ENCODE measurements at places on chromosomes 5 and 9.

DNA sequence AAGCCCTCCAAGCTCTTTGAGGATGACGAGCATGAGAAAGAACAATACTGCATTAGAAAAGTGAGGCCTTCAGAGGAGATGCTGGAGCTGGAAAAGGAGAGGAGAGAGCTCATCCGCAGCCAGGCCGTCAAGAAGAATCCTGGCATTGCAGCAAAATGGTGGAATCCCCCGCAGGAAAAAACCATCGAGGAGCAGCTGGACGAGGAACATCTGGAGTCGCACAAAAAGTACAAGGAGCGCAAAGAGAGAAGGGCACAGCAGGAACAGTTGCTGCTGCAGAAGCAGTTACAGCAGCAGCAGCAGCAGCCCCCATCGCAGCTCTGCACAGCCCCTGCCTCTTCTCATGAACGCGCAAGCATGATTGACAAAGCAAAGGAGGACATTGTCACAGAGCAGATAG is 71.2 kb downstream of the C9orf152 start:
- H3K27ac ChIP-seq: peak overlapping the region; percentile 47
- H3K27me3 ChIP-seq: no peaks in the 10 kb centered on the region
- no peak for DNase-seq
- H3K4me1 ChIP-seq: peaks cover under 1% of the 10 kb centered on the region
- H3K4me3 ChIP-seq: no peak overlapping the region

GRCh38 chr5:35656721-35657120 is 39.1 kb downstream of the SPEF2 start:
- H3K27ac ChIP-seq: no peak overlapping the region
- H3K4me3 ChIP-seq: no peak overlapping the region
- H3K27me3 ChIP-seq: peaks cover 20% of the 10 kb centered on the region
- no peak for DNase-seq

- H3K4me1 ChIP-seq: peaks cover 49% of the 10 kb centered on the region
- H3K27ac ChIP-seq: peak overlapping the region; percentile 63
- peaks cover 11% of the 10 kb centered on the region for H3K36me3 ChIP-seq
- H3K27me3 ChIP-seq: no peaks in the 10 kb centered on the region
- no peak overlapping the region for H3K4me3 ChIP-seq
Measured at GRCh38 chr9:137669261-137669672, 50.5 kb downstream of the EHMT1 start.

DNA sequence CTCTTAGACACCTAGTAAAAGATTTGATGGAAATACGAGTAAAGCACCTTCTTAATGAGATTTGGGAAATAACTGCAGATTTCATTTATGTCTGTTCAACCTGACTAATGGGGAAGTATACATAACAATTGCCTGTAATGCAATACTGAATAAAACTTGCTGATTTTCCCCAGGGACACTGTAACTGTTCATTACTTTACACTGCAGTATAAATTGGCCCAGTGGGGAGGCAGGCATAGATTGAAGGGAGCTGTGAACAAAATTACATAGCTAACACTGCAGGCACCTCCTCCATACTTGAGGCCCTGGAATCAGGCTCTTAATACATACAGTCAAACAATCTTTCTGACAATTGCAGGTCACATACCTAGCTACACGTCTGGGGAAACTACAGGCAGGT is 216.2 kb downstream of the PTPRD start:
- H3K4me3 ChIP-seq: no peak overlapping the region
- no peak for DNase-seq
- no peaks in the 10 kb centered on the region for H3K27me3 ChIP-seq
- no peak overlapping the region for H3K27ac ChIP-seq
- no peaks in the 10 kb centered on the region for H3K4me1 ChIP-seq
- H3K36me3 ChIP-seq: no peaks in the 10 kb centered on the region

DNA sequence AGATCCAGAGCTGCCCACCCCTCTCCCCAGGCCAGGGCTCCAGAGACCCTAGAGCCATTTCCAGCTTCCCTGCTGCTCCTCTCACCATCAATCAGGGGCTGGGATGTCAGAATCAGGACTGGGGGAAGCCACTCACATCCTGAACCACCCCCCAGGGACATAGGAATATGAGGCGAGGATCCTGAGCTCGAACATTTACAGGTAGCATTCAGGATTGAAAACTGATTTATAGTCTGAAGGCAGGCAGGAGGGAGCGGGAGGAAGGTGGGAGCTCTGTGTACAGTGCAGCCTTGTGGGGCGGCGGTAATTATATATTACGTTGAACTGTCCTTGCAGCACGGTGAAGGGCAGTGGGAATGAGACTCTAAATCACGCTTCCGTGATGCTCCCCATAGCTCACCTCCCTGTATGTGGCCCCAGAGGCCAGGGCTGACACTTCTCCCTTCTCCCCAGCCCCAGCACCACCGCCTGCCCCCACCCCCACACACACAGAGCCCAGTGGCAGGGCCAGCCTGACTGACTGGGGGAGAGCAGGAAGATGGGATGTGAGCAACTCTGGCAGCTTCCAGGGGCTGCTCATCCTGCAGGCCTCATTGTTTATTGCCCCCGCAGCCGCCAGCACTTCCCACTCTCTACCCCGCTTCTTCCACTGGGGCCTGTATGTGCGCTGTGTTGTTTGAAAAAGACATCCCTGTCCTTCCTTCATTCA is 76.0 kb upstream of the HSPA9 start:
- DNase-seq: no peak
- peaks cover 16% of the 10 kb centered on the region for H3K27me3 ChIP-seq
- no peak overlapping the region for H3K4me3 ChIP-seq
- H3K27ac ChIP-seq: no peak overlapping the region

DNA sequence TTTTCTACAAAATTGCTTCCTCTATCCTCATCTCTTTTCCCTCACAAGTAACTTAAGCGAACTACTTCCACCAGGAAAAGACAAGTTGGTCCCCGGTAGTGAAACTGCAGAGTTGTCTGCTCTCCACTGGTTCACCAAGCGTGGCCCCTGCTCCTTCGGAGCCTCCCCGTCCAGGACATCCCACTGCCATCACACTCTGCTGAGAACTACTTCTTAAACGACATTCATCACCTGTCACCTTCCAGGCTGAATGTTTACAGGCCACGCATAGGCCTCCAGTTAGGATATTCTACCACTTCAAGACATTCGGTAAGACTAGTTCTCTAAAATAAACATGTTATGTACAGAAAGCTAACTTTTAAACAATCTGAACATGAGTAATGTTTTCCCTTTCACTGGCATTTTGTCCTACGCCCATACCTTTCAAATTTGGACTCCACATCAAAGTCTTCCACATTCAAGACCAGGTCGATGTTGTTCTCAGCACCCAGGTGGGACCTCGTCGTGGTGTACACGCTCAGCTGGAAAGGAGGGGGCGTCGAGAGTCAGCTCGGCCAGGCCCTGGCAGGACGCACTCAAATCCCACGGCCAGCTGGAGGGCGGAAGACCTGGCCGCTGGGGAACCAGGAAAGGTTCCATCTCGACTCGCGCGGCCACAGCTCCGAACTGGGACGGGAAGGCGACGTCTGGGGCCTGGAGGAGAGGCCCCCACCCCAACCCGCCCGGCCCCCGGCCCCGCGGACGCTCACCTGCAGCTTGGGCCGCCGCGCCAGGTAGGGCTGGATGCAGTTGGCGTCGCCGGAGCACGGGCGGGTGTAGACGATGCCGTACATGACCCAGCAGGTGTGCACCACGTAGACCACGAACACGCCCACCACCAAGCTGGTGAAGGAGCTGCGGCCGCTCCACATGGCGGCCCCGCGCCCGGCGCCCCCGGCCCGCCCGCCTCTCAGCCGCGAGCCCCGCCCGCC is 683 bp downstream of the CLPTM1L start:
- H3K4me1 ChIP-seq: peaks cover 14% of the 10 kb centered on the region
- peak overlapping the region; percentile 79 for H3K27ac ChIP-seq
- H3K4me3 ChIP-seq: peak overlapping the region; percentile 78
- no peaks in the 10 kb centered on the region for H3K27me3 ChIP-seq

DNA sequence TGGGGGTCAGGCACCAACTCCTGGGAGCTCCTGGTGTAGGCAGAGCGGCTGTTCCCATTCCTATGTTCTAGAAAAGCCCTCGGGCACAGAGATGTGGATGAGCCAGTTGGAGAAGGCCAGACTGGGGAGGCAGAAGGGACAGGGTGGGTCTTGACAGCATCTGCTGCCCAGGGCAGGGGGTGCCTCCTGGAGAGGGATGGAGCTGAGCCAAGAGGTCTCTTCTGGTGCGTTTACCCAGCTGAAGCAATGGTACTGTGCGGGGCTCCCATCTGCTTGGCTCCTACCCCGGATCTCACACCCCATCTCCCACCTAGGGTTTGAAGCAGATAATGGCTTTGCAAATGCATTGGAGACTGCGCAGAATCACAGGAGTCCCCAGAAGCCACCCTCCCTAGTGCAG is 41.3 kb downstream of the SHB start:
- no peak overlapping the region for H3K4me3 ChIP-seq
- no peaks in the 10 kb centered on the region for H3K27me3 ChIP-seq
- no peaks in the 10 kb centered on the region for H3K36me3 ChIP-seq
- H3K27ac ChIP-seq: no peak overlapping the region
- H3K4me1 ChIP-seq: peaks cover 27% of the 10 kb centered on the region
- DNase-seq: no peak

All from progenitor cell of endocrine pancreas (in vitro differentiated cells).